H1 (cell line): ENCODE measurements at places on chromosomes 4 and X. TPM values are rescaled to one million over a fixed set of nuclear protein-coding genes. Genes with fewer than 3 reads are reported as not detected.
A peak's percentile ranks its signal among the peaks of the same experiment; 100 is the strongest.

GRCh38 chr4:25928379-25929297 lies 14.6 kb downstream of the SMIM20 start:
- no peak overlapping the region for H3K4me3 ChIP-seq
- DNase-seq = no peak
- H3K27me3 ChIP-seq = no peaks in the 10 kb centered on the region
- no peak overlapping the region for H3K27ac ChIP-seq

GRCh38 chr4:57090079-57090478 lies 20.1 kb downstream of the IGFBP7 start:
- H3K27me3 ChIP-seq = no peaks in the 10 kb centered on the region
- no peak overlapping the region for H3K27ac ChIP-seq
- H3K36me3 ChIP-seq = no peaks in the 10 kb centered on the region
- no peak overlapping the region for H3K4me3 ChIP-seq

Gene FRMPD4
- total RNA-seq = 0.27 and 0.37 TPM in 2 replicates

Gene PJA1
- total RNA-seq = 34.9 and 37.0 TPM in 2 replicates

GRCh38 chr4:47837908-47838294 lies at the start of gene CORIN:
Gene CORIN, minus strand, starts transcription at chr4:47838067. Its CDS starts 118 bp downstream, at chr4:47837949.
- peaks cover 4% of the 10 kb centered on the region; the same call in 1 of the 2 replicates for H3K36me3 ChIP-seq
- peak within 1 kb of the TSS; percentile 71 for H3K4me3 ChIP-seq
- H3K27ac ChIP-seq = no peak within 1 kb of the TSS
- H3K27me3 ChIP-seq = peaks cover 12% of the 10 kb centered on the region; the same call in 1 of the 2 replicates
- H3K4me1 ChIP-seq = peaks cover 8% of the 10 kb centered on the region
